ENCODE measurements at places on chromosomes 3 and 15.

DNA sequence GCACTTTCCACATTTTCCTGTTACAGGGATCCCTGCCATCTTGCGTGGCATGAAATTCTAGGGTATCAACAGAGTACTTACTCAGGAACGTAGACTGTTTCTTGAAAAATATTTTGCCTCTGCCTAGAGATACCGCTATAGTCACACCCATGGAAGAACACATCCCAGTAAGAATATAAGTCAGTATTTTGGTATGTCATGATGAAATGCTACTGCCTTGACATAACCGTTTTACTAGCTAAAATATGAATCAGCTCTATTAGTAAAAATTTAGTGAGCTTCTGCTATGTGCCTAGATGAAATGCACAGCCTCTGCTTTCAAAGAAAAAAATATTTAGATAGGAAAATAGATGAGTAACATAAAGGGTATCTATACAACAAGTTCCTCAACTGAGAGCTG lies 276.4 kb downstream of the TBC1D5 start:
- no peak for DNase-seq

DNA sequence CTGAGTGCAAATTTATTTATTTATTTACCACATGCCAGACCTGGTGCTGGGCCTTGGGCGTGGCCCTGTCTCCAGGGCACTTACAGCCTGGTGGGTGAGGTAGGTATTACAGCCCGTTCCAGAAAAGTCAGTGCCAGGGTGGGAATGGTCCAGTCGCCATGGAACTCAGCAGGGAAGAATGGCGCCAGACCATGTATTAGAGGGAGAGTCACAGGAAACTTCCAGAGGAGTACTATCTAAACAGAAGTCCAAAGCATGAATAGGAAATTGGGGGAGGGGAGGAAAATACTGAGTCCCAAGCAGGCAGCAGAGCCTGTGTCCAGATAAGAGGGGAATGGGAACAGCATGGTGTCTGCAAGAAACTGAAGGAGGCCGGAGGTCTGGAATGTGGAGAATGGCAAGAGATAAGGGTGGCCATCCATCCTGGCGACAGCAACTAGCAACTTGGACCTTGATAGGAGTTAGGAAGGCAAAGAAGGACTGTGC lies 27.0 kb downstream of the SH3BP5 start:
- DNase-seq, result no peak

DNA sequence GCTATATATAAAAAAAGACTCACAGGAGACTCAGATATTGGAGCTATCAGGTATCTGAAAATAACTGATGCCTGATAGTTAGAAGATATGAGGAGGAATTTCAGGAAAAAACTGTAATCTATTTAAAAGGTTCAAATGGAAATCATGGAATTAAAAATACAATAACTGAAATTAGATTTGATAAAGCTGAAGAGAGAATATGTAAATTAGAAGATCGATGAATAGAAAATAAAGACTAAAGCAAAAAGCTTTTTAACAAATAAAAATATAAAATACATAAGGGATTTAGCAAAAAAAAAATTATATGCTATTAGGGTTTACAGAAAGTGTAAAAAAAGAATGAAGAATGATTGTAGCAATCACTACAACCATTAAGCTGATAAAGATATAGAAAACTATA lies 679.8 kb upstream of the LMCD1 start:
- DNase-seq, result no peak

DNA sequence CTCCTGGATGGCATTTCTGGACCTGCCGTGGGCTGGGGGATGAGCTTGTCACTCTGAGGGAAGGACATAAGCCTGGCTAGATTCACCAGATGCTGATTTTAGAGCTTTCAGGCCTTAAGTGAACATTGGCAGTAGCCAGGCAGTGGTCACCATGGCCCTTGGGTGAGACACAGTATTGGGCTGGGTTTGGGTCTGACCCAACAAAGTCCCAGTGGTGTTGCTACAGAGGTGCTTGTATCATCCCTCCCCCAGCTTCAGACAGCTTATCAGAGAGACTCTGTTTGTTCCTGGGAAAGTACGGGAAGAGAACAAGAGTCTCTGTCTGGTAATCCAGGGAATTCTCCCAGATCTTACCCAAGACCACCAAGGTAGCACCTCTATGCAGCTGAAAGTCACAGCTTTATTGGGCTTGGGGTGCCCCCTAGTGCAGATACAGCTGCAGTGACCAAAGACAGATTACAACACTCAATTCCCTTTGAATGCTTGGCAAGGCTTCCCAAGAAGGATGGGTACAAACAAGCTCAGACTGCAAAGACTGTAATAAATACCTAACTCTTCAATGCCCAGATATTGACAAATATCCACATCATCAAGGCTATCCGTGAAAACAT lies 9.8 kb upstream of the RUVBL1 start:
- no peak for DNase-seq

DNA sequence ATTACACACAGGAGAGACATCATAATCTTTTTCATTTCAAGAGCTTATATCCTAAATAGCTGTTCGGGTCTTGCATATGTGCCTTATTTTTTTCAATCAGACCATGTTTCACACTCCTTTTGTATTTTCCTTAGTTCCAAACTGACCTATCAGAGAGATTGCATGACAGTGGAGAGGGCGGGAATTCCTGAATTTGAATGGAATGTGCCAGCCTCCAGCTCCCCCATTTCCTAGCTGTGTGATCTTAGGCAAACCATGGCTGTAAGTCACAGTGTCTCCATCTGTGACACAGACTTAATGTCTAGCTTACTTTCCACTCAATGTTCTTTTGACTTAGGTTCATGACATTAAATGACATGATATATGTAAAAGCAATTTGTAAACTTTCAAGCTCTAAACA lies 62.0 kb upstream of the CSTA start:
- no peak for DNase-seq

All from GM12892 (cell line).